Motor neuron (in vitro differentiated cells): ENCODE measurements at places on chromosomes 4 and X.
A peak's percentile ranks its signal among the peaks of the same experiment; 100 is the strongest.

- no peak for ATAC-seq
Measured at GRCh38 chr4:136985683-136986082, 546.6 kb downstream of the PCDH18 start.

DNA sequence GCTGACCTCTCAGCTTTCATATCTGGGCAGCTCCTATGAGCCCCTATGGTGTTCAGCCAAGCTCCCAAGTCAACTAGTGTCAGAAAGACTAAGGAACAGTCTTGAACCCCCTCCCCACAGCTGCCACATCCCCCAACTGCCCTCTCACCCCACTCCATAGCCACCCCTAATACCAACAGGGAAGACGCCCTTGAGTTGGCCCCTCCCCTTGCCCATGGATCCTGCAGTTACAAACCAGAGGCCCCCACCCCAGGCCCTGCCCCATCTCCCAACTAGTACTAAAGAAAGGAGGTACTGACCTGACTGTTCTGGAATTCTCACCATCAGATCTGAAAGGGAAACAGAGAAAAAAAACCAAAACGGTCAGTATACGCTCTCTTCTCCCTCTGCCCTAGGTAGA is 10.2 kb upstream of the IQSEC2 start:
- no peak for ATAC-seq

DNA sequence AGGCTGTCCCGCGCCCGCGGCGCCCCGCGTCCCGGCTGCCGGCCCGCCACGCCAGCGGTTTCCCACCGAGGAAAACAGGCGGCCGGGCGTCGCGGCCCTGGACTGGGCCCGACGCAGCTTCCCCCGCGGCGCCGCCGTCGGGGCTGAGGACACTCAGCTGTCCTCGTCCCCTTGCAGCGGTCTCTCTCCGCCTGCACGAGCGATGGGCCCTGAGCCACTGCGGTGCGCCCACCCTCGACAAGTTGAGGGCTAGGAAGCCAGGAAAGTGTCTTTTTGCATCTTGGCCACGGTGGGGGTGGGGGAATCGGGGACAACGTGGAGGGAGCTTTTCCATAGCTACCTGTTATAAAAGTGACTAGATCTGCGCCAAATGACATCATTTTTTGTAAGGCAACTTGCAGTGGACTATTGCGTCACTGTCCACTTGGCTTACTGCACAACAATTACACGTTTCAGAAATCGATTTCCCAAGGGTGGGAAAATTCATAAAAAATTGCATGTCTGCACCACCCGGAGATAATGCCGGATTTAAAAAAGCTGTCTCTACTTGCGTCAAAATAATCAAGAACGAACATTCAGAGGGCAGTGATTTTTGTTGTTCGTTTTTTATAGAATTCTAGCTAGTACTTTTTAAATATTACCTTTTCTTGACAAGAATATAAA is 1.1 kb downstream of the KLHL15 start:
- ATAC-seq, result peak; percentile 40

GRCh38 chr4:152063621-152064240 is 302.9 kb upstream of the GATB start:
- ATAC-seq, result peak; percentile 77

DNA sequence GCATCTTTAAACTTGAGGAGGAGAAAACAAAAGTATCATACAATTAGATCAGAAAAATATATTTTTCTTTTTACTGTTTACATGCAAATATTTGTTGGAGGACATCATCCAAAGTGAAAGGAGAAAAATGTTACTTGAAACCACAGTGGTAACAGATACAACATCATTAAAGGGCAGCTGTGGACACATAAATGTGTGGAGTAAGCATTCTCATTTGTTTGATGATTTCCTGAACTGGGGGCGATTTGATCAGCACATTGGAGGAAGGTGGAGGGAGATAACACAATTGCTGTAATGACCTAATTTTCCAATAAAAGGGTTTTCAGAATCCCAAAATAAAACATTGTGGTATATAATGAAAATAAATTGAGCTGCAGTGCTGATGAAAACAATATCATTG is 314.5 kb upstream of the HS3ST1 start:
- no peak for ATAC-seq

DNA sequence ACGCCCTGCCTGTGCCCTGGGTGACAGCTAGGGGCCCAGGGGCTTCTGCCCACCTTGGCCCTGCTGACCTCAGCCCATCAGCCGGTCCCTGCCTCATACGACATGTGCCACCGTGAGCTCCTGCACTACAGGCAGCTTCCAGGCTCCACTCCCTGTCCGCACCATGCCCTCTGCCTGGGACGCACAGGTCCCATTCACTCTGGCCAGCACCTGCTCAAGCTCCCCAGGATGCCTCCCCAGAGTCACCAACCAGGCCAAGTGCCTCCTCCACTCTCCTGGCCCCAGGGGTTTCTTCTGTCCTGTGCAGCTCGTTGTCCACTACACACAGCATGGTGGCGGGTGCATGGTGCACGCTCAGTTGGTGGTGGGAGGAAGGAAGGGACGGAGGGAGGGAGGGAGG is 20.2 kb upstream of the MRFAP1 start:
- ATAC-seq, result no peak

DNA sequence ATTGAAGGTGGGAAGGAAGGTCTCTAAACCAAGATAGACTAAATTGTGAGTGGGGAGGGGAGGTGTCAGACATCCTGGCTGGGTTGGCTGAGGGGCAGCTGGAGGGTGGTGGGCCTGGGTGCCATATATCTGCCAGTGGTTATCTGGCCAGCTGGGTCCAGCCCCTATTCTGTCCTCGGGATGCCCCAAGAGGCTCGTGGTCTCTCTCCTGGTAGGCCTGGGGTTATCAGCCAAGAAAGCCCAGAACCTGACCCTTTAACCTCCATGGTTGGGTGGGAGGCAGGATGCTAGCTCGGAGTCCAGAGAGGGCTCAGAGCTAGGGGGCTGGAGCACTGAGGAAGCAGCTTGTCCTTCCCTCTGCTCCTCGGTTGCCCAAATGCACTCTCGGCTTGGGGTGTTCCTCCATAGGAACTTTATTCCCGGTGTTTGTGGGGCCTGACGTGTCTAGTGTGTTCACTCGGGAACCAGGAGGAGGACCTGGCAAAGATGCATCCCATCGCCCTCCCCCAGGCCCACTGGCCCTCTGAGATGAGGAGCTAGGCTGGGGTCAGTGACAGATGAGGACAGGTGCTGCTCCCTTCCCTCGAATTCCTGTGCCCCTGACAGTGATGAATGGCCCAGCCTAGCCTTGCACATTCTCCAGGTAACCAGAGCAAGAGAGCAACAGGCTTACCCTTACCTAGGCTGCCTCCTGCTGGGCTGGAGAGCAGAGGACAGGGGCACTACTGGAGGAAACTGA is 5.2 kb upstream of the EFNB1 start:
- no peak for ATAC-seq
